ENCODE measurements at places on chromosomes 1 and 21. TPM values are rescaled to one million over a fixed set of nuclear protein-coding genes. Genes with fewer than 3 reads are reported as not detected.

Gene C1orf198
- total RNA-seq: 35.9 TPM

Gene VASH2
- 0.41 TPM for total RNA-seq

Gene SYPL2
- 0.34 TPM for total RNA-seq

Gene TENT5C
- total RNA-seq: 37.4 TPM

Gene ASTN1
- 2.2 TPM for total RNA-seq

Gene INSRR
- total RNA-seq: 0.09 TPM

Gene CRNN
- total RNA-seq: not detected

Gene ICOSLG
- total RNA-seq: 8.5 TPM

DNA sequence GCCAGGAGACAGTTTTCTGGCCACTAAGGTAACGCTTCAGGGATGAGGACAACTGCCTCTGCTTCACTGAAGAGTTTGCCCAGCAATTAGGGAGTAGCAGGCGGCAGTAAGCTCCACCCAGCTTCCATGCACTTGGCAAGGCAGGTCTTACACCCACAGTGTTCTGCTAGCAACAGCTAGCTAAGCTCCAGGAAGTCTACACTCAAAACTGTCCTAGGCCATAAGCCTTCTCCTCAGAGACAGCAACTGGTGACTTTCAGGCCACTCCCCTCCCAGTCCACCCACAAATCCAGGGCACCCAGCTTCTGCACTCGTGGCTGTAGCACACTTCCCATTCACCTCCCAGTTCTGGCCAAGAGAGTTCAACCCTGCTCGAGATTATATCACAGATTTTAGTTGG, 47.3 kb downstream of the KMO start:
- DNase-seq: no peak

DNA sequence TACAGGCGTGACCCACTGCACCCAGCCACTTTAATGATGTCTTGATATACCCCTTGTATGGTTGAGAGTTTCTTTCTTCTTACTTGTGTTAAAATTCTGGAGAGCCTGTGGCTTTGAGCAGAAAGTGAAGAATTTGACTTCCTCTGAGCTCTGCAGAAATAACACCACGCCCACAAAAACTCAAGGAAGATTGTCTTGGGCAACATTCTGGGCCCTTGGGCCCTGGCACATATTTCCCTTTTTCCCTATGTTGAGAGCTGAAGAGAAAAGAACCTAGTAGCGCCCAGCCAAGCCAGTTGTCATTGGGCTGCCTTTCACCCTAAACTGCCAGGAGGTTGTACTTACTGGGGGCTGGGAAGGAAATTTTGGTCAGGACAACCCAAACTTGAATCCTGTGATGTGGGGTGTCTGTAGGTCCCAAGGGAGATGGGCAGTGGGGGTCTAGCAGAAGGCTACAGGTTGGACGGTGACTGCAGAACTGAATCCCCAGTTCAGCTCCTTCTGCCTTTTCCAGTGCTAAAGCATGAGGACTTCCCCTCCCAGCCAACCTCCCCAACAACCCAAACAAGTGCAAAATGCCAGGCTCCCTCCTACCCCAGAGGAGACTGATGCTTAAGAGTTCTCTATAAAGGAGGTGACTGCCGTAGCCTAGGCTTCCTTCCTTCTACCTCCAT, 11.7 kb upstream of the SNAPIN start:
- DNase-seq: no peak

DNA sequence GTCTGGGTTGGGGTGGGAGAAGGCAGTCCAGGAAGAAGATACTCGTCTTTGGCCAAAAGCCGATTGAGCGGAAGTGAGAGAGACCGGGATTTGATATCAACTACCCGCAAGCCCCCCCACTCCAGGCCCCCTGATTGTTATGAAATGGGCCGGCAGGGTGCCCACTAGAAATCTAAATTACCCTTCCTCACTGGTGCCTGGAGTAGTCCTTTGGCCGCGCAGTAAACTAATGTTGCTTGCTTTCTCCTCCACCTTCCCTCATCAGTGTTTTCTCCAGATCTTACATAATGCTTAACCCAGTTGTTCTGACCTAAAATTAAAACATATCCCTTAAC, 119.2 kb upstream of the BARHL2 start:
- DNase-seq: no peak

DNA sequence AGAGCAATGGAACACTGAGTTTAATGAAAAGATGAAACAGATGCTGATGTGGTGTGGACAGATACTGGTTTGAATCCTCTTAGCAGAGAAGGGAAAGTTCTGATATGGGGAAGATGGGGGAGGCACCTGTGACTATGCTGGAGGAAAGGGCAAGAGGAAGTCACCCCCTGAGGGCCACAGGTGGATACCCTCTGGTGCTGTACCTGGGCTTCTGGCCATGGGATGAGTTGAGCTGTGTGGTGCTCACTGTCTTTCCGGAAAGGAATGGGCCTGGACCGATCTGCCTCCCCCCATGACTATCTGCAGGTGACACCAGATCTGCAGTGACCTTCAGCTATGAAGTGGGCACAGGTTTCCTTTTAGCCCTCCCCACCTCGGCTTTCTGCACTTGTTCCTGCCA, 52.4 kb downstream of the IER5 start:
- DNase-seq: no peak

- no peak for DNase-seq
These were observed 9.1 kb downstream of the MACF1 start for GRCh38 chr1:39213511-39214002.

DNA sequence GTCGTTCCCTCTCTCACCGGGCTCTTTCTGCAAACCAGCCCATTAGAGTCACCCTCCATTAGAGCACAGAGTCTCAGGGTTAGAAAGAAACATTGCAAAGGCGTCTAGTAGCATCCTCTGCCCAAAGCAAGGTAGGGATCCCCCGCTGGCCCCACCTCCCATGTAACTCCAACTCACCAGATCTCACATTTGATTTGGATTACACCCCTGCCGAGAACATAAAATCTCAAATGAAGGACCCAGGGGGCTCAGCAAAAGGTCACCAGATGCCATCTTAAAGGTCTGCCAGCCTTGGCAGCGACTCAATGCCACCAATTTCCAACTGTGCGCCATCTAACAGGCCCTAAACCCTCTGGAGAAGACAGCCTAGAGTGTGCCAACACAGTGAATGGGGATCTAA, 14.1 kb downstream of the C1orf87 start:
- no peak for DNase-seq

- DNase-seq: no peak
These were observed 60.6 kb downstream of the NFIA start for GRCh38 chr1:61142726-61143500.

DNA sequence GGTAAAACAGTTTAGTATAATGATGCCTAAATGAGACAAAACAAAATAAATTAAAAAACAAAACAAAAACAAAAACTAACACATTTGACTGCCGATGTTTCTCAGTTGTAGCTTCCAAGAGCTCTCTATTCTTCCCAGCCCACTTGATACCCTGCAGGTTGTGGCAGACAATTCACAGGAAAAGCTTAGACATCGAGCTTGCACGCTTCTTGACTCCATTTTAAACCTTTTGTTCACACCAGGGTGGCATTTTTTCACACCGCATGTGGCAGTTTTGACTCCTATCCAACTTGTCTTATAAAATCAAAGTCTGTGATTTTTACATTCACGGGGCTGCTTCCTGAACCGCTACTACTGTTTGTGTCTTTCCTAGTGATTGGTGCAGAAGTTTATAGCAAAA, 575.9 kb downstream of the USP25 start:
- no peak for DNase-seq

GRCh38 chr21:40841524-40842196, 5.3 kb downstream of the DSCAM start:
- no peak for DNase-seq

DNA sequence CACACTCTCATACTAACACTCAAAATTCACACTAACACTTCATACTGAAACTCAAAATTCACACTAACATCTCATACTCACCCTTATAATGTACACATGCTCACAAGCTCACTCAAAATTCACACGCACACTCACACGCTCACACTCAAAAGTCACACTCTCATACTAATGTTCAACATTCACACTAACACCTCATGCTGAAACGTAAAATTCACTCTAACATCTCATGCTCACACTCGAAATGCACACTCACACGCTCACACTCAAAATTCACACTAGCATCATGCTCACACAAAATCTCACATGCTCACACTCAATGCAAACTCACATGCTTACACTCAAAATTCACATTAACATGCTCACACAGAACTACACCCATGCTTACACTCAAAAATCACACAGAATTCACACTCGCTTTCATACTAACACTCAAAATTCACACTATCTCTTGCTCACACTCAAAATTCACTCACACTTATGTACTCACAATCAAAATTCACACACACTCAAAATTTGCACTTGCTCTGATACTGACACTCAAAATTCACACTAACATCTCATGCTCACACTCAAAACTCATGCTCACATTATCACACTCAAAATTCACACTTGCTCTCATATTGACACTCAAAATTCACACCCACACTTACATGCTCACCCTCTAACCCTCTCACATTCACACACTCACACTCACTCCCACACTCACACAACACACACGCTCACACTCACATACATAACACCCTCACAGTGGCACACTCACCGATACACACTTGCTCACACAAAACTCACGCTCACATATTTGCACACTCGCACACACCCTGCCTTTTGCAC, 264.4 kb upstream of the VAMP3 start:
- DNase-seq: no peak

- DNase-seq: no peak
These were observed 4.4 kb upstream of the HMGN1 start for GRCh38 chr21:39353295-39353694.

DNA sequence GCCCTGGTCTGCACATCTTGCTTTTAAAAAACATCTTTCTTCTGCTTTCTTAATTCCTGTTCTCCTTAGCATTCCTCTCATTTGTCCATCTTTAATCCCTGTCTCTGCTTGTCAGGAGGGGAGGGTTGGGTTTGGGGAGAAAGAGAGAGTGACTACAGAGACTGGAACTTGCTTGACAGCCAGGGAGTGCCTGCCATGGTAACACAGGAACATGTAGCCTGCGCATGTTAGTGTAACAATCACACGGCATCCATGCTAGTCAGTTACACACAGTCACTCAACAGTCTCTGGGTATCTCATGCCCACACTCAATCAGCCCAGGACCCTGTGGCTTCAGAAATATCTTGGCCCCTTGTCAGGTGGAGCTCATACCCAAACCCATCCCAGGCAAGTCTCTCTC, 818 bp upstream of the TFAP2E start:
- DNase-seq: no peak

DNA sequence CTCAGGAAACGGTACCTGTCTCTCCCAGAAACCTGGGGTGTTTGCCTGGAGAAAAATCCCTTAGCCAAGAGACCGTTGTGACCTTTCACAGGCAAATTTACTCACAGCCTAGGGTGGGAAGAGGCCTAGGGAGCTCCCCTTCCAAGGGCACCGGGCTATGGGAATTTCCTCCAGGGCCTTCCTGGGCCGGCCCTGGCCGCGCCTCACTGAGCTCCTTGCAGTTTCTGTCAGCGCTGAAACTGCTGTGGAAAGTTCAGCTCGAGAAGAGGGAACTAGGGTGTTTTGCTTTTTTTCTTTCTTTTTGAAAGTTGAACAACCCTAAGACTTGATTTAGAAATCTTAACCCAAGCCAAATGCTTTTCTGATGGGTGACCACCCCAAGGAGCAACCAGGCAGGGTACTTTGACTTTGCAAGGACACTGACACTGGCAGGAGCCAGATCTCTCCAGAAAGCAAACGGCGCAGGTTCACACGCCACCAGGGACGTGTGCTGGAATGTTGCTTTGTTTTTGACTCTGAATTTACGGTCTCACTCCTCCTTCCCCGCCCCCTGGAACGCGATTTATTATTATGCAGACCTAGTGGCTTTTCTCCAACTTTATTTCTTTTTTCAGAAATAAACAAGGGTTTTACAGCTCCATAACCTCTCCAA, 229.6 kb upstream of the JUN start:
- peak; percentile 73 for DNase-seq

DNA sequence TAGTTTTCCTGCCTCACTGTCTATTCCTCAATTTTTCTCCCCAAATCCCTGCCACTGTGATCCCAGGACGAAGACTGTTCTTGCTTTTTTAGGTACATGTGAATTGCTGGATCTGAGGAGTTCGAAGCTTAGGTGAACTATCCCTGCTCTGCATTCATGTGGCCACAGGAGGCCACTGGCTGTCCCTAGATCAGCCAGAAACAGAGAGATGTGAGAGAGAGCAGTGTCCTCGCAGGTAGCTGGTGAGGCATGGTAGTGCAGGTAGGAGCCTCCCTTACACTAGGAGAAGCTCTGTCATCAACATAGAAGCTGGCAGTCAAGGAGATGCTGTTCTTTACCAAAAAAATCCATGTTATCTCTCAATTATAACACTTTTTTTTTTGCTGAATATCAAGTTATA, 71.5 kb downstream of the USP24 start:
- DNase-seq: no peak

DNA sequence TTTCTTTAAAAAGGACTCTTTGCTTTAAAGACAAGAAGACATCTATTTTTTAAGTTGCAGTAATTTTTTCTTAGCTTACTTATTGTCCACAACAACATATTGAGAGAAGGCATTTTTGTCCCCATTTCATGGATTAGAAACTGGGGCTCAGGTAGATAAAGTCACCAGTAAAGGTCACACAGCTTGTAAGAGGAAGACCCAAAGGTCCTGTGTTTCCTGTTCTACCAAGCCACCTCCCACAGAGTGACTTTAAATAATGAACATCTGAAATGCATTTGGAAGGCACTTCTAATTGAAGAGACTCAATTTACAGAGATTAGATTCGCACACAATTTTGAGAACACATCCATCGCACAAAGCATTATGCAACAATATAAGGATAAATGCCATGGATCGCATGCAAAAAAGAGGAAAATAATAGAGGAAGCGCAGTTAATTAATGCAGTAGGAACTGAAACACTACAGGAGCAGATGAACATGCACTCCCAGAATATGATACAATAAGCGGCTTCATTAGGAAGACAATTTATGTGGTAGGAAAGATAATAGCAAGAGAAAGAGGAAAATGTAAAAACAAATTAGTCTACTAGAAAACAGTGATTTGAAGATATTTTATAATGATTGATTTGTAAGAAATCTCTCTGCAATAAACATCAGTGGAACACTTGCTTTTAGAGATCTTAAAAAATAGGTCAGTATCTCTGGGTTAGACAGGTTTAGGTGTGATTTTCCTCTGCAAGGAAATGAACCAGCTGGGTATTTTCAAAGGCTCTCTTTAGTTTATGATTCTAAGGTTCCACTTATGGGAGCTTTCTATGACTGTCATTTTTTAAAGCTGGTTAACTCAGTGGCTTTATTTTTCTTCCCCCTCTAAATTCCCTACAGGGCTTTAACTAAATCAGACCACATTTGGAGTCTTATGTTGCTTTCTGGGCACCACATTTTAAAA, 27.1 kb upstream of the CD2 start:
- DNase-seq: no peak

- no peak for DNase-seq
These were observed 21.9 kb downstream of the PIK3R3 start for GRCh38 chr1:46110521-46110920.

GRCh38 chr1:18007391-18008041, 100.1 kb upstream of the IGSF21 start:
- no peak for DNase-seq

GRCh38 chr1:26124418-26125331, 13.1 kb downstream of the PDIK1L start:
- DNase-seq: no peak

DNA sequence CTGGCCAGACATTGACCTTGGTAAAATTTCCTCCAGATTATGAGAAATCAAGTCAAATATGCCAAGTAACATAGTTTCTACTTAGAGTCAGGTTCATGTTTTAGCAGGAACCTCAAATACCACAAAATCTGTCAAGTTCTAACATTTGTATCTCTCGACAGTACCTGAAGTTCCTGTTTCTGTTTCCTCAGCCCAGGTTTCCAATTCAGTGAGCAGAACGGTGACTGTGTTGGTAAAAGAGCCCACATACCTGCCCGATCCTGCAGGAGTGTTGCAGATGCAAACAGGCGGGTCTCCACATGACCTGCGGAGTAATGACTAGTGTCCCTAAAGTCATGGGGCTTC, 57.9 kb upstream of the LGALS8 start:
- DNase-seq: no peak

Measured in mucosa of descending colon (tissue), 3 donors.